T-helper 17 cell (primary cell): ENCODE measurements at places on chromosomes 5 and 9. TPM values are rescaled to one million over a fixed set of nuclear protein-coding genes. Genes with fewer than 3 reads are reported as not detected.

Gene PPP3R2
- not detected for total RNA-seq

Gene IFNK
- total RNA-seq, result not detected

Gene LHX3
- total RNA-seq, result 0.10 TPM

Gene FAM221B
- not detected for total RNA-seq

Gene SPINK1
- not detected for total RNA-seq

Gene N4BP3
- total RNA-seq, result 9.0 TPM

Gene BTNL8
- total RNA-seq, result not detected

Gene FAM200C
- total RNA-seq, result not detected

Gene MRPL36
- 12.3 TPM for total RNA-seq

DNA sequence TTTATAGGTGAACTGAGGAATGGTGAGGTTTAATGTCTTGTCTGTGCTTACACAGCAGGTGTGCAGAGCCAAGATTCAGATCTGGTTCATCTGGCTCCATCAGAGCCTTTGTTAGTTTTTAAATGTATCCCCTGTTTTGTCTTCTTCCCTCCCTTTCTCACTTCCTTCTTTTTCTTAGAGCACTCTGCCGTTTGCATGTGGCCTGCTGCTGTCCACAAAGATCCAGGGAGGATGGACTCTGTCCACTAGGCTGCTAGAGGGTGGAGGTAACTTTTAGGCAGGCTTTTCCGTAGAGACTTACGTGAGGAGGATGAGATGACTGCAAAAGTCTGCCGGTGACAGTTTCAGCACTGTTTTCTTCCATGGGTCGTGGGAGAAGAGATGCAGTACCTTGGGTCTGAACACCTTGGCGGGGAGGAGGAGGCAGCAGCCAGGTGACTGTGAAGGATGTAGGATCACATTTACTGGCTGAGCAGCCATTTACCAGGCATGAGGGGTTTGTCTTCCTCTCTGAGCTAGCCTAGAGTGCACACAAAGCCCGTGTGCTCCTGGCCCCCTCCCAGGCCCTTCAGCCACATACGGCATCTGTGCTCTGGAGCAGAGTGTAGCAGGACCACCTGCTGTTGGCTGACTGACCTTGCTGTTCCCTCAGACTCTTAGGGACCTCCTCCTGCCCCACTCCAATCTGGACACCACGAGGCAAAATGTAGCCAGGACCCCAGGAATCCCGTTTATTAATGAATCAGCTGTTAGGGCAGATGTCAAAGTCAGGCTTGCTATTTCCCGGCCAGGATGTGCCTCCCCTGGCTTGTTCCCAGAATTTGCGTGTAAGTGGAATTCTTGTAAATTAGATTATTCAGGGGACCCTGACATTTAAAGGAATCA lies 1.8 kb downstream of the NTMT1 start:
- DNase-seq, result no peak

- DNase-seq, result no peak
Measured at GRCh38 chr5:78573318-78573717, 75.3 kb downstream of the LHFPL2 start.

DNA sequence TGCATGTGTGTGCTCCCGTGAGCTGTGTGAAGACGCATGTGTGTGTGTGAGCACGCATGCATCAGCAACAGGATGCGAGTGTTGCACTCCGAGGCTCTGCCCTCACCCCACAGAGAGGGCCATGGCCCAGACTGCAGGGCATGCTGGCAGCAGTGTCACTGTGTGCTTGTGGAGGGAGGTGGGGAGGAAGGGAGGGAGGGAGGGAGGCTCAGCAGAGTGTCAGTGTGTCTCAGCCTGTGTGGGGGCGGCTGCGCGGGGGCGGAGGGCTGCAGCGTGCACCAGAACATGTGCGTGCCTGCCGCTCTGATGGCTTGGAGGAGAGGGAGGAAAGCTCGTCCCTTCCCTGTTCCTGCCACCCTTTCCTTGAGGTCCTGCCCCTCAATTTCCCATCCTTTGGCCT lies 5.3 kb downstream of the CAMK2A start:
- DNase-seq, result no peak

- DNase-seq, result no peak
Measured at GRCh38 chr5:171667341-171668096, 118.1 kb upstream of the SMIM23 start.

- no peak for DNase-seq
Measured at GRCh38 chr5:151096001-151096373, 15.2 kb upstream of the TNIP1 start.

DNA sequence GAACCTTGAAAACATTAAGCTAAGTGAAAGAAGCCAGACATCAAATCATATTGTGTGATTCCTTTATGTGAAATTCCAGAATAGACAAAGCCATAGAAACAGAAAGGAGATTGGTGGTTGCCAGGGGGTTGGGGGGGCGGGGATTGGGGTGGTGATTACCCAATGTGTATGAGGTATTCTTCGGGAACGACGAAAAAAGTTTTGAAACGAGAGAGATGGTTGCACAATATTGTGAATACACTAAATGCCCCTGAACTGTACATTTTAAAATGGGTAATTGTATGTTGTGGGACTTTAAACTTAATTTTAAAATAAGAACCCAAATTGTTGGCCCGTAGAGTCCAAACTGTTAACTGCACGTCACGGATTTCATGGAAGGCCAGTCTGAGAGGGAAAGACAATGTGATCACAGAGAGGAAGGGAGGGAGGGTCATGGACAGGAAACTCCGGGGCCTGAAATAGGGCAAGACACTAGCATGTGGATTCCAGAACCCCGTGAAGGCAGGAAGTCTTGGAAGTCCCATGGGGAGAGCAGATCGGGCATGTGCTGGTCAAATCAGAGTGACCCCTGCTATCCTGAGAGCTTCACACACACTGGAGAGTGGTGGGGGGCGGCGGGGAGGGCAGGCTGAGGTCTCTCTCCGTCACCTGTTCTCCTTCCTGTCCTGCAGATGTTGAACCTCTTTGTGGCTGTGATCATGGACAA lies 218.4 kb downstream of the CACNA1B start:
- no peak for DNase-seq

- no peak for DNase-seq
Measured at GRCh38 chr5:89723907-89724306, 685.6 kb downstream of the CETN3 start.

DNA sequence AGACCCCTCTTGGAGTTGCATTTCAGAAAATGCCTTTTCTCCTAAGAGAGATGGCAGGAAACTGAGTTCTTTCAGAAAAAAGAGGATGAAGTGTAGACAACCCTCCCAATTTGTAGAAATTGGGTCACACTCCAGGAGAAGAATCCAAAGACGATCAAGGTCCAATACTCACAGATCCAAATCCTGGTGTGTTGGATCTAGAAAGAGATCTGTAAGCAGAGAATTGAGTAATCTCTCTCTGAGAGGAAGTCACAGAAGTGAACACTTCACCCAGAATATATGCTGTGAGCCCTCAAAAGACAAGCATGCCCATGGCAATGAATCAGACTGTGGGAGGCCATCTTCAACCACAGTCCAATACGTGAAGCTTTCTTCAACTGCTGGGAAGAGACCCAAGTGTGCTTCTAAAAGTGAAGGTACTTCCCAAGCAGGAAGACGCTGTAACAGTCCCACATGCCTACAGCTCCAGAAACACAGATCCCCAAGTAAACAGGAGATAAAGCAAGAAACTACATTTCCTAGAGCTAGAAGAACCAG lies 182.7 kb downstream of the SMC2 start:
- DNase-seq, result no peak

- DNase-seq, result no peak
Measured at GRCh38 chr9:99400184-99400731, 178.2 kb downstream of the SEC61B start.

- no peak for DNase-seq
Measured at GRCh38 chr9:86772635-86772993, 174.7 kb downstream of the GAS1 start.

DNA sequence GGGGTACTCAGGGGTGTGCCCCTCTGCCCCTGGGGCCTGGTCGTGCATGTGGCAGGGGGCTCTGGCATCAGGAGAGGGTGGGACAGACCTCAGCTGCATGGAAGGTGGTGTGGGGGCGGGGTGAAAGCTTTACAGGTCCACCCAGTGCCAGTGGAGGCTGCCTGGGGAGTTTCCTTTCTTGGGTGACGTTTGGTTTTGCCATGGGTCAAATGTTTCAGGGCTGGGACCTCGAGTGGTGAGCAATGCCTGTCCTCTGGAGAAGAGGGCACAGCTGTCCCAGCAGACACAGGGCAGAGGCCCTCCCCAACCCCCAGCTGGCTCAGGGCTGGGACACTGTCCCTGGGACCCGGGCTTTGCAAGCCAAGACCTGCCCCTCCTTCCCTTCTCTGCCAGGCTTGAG lies 3.6 kb downstream of the RXRA start:
- DNase-seq, result no peak

GRCh38 chr5:97131139-97131710 lies 11.2 kb downstream of the LIX1 start:
- no peak for DNase-seq

DNA sequence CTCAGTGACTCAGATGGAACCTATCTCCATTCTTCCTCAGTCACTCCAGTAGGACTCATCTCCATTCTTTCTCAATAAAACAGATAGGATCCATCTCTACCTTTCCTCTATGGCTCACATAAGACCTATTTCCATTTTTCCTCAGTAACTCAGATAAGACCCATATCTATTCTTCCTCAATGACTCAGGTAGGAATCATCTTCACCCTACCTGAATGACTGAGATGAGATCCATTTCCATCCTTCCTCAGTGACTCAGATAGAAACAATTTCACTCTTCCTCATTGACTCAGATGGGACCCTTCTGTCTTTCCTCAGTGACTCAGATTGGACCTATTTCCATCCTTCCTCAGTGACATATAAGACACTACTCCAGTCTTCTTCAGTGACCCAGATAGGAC lies 165.1 kb downstream of the FBXO4 start:
- no peak for DNase-seq

- no peak for DNase-seq
Measured at GRCh38 chr5:2876183-2876582, 124.7 kb upstream of the IRX2 start.

- DNase-seq, result no peak
Measured at GRCh38 chr9:137986268-137987099, 108.9 kb downstream of the CACNA1B start.

DNA sequence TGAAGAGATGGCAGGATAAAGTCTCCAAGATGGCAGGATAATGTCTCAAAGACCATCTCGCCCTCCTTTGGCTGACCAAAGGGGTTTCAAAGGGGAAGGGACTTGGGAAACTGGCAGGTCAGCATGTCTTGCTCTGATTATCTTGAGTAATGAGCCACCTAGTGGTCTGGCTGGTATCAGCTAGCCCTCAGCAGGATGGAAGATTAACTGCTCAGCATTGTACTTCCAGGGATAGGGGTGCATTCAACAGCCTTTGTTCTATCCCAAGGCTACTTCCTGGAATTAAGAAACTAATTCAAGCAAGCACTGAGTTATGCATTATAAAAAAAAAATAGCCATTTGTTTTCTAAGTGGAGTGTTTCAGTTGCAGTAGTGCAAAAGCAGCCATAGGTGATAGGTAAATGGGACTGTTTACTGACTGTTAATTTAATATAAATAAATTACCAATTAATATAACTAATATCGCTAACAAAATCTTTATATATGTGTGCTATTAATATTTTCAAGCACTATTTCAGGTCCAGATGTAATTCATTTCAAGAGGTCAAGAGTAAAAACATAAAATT lies 555.5 kb downstream of the CDH9 start:
- no peak for DNase-seq

DNA sequence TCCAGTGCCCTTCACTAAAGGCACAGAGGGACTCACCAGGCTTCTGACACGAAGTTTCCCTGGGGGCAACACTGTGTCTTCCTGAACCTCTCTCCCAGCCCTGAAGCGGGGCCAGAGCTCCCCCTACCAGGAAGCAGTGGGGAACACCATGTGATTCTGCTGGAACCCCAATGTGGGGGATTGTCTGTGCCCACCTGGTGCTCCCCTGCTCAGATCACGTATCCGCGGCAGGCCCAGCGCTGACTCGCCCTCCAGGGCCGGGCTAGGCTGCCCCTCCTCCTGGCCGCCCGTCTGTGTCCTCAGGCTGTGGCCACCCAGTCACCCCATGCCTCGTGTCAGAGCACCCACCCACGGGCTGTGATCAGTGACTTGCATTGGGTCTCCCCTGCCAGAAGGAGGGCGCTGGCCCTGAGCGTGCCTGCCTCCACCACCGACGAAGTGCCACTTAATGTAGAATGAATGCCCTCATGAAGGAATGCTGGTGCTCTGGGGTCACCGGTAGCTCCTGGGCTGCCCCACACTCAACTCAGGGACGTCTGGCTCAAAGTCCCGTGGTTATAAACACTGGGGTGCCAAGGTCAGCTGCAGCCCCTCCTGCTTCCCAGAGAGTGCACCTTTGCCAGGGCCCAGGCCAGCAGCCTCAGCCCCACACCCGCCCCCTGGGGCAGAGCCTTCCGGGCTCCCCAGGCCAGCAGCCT lies 22.1 kb downstream of the SARDH start:
- no peak for DNase-seq

GRCh38 chr5:137604348-137605095 lies 105.4 kb upstream of the SPOCK1 start:
- no peak for DNase-seq

- DNase-seq, result no peak
Measured at GRCh38 chr9:32264170-32264864, 120.1 kb upstream of the ACO1 start.

DNA sequence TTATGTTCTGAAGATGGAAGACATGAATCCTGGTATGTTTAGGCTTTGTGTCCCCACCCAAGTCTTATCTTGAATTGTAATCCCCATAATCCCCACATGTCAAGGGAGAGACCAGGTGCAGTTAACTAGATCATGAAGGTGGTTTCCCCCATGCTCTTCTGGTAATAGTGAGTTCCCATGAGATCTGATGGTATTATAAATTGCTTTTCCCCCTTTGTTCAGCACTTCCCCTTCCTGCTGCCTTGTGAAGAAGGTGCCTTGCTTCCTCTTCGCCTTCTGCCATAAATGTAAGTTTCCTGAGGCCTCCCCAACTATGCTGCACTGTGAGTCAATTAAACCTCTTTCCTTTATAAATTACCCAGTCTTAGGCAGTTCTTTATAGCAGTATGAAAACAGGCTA lies 229.0 kb downstream of the ARL15 start:
- no peak for DNase-seq

DNA sequence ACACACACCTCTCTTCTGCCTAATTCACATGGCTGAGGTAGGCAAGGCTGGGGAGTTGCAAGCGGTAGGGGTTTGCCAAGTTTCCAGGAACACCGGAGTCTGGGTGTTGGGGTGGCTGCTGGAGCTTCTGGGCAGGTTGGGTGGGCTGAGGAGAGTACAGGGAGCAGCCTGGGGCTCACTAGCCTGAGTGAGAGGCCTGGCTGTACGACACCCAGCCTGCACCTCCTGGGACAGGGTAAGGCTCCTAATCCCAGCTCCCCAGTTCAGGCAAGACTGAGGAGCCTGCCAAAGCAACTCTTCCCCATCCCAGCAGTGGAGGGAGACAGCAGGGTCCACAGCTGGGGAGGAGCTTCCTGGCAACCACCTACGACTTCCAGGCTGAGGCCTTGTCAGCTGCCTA lies 8.0 kb downstream of the SPAAR start:
- DNase-seq, result no peak

- no peak for DNase-seq
Measured at GRCh38 chr5:151264113-151264512, 11.1 kb downstream of the GM2A start.

GRCh38 chr9:90724880-90725279 lies 76.7 kb upstream of the SYK start:
- no peak for DNase-seq
